ENCODE measurements at places on chromosomes 7 and 10.
A peak's percentile ranks its signal among the peaks of the same experiment; 100 is the strongest.

DNA sequence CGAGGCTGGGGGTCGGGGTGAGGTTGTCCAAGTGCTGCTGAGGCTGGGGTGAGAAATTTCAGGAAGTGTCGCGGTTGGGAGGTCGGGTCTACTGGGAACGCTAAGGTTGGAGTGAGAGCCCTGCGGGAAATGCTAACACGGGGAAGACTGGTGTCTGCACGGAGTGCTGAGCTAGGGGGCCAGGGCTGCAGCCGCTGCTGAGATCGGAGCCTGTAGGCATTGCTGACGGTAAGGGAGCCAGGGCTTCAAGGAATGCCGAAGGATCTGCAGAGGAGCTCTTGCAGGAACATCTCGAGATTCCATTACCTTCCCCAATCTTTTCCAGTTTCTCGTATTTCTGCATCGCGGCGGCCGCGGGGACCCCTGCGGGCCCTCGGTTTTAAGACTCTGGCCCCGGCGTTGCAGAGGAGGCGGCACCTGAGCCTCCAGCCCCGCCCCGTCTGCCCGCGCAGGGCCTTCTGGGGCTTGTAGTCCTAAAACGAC, at the start of gene CDK5:
Gene CDK5 (minus strand): TSS at position 392 of the 483 bp plus-strand sequence. CDS start 49 bp downstream, at position 343.
- DNase-seq: no peak

- DNase-seq: peak; percentile 85
Measured at GRCh38 chr7:116331020-116331419, 120.7 kb downstream of the TES start.

DNA sequence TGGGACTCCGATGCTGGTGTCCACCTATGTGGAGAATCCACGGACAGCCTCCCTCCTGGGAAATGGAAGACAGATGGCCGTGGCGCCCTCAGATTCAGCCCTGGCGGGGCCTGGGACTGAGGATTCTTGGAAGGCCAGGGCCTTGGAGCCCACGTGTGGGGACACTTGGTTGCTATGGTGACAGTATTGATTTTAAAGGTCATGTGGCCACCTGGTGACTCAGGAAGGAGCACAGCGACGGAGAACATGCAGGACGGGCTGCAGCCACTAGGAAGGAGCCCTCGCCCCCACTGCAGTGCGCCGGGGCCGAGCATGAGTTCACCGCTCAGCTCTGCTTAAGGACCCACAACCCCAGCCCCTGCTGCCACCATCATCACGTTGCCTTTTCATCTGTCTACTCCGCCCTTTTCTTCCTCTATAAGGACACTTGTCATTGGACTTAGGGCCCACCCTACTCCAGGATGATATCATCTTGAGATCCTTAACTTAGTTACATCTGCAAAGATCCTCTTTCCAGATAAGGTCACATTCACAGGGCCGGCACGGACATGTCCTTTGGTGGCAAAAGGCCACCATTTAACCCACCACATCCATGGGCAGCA, 3.7 kb upstream of the STK32C start:
- no peak for DNase-seq

DNA sequence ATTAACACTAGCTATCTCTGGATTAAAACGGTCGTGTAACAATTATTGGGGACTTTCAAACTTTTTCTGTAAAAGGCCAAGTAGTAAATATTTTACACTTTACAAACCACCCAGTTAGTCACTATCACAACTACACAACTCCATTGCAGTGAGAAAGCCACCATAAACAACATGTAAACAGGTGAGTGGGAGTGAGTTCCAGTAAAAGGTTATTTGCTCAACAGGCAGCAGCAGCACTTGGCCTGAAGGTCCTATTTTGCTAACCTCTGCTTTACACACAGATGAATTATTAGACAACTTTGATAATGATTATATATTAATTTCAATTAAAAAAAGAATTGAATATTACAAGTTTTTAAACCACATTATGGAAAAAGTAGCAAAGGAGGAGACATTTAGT, 15.8 kb upstream of the AGMO start:
- DNase-seq: no peak

GRCh38 chr7:1716263-1717094, 46.4 kb downstream of the ELFN1 start:
- peak; percentile 12 for DNase-seq

GRCh38 chr7:76054123-76055120, 6.5 kb downstream of the MDH2 start:
- DNase-seq: peak; percentile 19

GRCh38 chr7:1924258-1924817, 254.3 kb downstream of the ELFN1 start:
- DNase-seq: peak; percentile 43

GRCh38 chr7:98569691-98570337, 47.3 kb upstream of the NPTX2 start:
- DNase-seq: no peak

- peak; percentile 58 for DNase-seq
Measured at GRCh38 chr7:111210996-111211395, 120.1 kb downstream of the LRRN3 start.

DNA sequence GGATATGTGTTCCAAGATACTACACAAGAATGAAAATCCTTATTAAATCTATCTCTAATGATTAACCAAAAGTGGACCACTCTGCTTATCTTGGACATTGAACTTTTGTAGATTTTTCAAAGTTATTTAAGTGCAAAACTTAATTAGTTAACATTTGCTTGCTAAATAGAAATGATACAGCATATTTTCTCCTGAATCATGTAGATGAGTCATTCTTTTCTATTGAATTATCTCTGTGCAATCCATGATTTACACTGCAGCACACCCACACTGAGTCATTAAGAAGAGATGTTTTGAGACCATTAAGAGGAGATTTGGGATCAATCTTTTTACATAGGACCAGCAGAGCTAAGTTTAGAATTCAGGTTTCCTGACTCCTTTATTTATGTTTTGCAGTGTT, 6.6 kb upstream of the ABCC2 start:
- DNase-seq: peak; percentile 81

GRCh38 chr10:101859530-101859929, 15.9 kb upstream of the KCNIP2 start:
- DNase-seq: no peak

DNA sequence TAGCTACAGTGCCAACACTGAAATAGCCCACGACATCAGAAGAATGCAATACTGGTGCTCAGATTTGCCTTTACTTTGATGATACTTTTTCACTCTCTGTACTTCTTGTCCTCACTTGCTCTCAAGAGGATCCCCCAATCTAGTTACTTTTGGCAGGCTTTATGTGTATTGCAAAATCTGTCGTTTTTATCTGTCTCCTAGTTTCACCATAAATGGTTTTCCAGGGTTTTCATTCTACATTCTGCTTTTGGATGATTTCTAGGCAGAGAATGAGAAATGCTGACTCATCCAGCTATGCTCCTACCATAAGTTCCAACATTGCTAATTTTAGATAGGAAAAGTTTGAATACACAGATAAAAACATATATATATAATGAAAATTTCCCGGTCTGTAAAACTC, 659.5 kb upstream of the NRG3 start:
- DNase-seq: peak; percentile 0

DNA sequence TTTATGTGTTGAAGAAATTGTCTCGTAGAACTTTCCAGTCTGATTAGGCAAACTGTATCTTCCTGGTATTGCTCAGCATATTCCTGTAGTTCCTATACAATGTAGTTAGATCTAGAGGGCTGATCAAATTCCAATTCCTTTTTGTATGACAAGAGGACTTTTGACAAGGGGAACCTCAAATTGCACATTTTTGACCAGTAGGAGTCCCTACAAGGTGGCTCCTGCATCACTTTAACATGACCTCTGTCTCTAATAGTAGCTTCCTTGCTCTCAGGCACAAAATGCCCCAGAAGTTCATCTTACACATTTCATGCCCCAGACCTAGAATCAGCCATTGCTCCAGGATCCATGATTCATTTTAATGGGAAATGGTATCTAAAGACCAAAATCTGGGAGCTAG, 18.7 kb downstream of the HERPUD2 start:
- no peak for DNase-seq

DNA sequence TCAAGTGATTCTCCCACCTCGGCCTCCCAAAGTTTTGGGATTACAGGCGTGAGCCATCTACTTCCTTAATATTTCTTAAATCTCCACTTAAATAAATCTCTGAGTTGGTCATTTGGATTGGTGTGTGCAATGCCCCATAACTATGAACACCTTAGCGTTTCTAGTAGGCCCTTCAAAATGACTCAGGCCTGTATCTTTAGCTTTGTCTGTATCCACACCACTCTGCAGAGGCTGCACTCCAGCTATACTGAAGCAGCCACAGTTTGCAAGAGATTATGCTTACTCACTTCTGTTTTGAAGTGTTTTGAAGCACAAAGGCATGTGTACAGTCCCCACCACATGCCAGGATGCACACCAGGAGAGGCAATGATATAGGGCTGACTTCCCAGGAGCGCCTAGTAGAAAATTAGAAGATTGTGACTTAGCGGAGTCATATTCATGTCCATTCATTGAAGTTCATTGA, 2.4 kb upstream of the ST7 start:
- DNase-seq: no peak

- no peak for DNase-seq
Measured at GRCh38 chr7:1093916-1094508, 6.1 kb downstream of the GPER1 start.

DNA sequence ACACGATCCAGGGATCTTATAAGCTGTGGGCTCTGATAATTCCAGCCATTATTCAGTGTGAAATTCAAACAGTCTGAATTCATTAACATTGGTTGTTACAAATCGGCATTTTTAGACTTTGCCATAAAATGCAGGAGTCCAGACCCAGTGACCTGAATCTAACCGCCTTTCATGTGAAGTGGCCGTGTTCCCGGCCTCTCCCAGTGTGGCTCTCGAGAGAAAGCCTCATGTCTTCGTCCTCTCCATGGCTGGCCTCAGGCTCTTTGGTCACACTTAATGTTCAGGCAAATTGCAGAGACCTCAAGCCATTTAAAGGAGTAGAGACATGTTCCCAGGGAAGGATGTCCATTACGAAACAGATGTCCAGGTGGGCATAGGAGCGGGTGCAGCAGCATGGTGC, 59.3 kb downstream of the CTBP2 start:
- no peak for DNase-seq

DNA sequence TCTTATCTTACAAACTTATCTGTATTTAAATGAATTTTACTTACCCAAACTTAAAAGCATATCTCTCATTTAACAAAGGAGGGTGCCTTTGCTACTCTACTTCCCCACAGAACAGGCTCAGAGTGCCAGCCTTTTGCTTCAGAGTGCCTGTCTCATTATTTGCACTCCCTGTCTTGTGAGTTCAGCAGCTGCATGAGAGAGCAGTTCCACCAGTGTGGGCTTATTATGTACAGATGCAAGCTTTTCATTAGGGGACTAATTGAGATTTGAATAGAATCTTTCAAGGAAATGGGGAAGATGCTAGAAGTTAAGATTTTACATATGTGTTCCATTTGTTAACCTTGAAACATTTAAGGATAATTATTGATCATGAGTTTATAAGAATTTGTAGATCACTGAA, 310.2 kb upstream of the LRRN3 start:
- DNase-seq: no peak

DNA sequence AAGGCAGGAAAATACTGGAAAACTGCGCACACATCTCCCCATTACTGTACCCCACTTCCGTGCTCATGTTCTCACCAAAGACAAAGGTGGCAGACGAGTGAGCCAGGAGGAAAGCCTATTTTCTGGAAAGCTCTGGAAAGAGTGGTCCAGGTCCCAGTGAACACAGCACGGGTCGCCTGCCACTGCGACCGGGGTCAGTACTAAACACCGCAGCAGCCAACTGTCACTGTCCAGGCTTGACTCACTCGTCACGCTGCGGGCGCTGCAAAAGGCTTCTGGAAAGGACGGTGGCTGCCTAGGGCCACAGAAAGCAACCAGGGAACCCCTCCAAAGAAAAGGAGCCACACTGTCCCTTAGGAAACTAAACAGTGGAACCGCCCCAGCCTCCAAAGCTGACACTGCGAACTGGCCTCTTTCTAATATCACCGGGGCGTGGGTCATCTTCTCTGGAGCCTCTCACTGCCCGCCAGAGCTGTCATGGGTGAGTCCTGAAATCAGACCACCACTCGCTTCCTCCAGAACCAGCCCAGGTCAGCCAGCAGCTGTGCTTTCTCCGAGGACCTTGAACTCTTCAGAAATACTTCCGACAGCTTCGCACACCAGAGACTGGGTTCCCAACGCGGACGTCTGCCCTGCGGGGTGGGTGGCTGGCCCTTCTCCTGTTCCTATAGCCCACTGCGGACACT, 4.0 kb downstream of the RADIL start:
- no peak for DNase-seq

- DNase-seq: peak; percentile 67
Measured at GRCh38 chr7:106178593-106179134, 66.6 kb upstream of the SYPL1 start.

DNA sequence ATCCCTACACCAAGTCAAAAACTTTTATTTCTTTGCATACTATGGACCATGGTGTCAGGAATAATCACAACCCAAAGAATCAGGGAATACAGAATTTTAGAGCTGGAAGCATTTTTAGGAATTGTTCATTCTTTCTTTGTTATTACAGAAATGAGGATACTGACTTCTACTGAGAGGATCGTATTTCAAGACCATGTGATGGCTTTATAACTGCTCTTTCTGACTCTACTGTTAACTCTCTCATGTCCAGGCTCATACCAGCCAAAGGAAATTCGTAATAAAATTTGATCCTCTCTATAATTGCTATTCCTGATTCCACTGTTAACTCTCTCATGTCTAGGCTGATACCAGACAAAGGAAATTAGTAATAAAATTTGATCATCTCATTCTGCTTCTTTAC, 1050.9 kb upstream of the C7orf33 start:
- no peak for DNase-seq

GRCh38 chr7:105674200-105674920, 93.1 kb upstream of the EFCAB10 start:
- DNase-seq: no peak

Measured in astrocyte of the spinal cord (primary cell).